ENCODE measurements at places on chromosomes 5 and 9.
A peak's percentile ranks its signal among the peaks of the same experiment; 100 is the strongest.

GRCh38 chr5:132850066-132850465, 16.2 kb downstream of the GDF9 start:
- DNase-seq: no peak

DNA sequence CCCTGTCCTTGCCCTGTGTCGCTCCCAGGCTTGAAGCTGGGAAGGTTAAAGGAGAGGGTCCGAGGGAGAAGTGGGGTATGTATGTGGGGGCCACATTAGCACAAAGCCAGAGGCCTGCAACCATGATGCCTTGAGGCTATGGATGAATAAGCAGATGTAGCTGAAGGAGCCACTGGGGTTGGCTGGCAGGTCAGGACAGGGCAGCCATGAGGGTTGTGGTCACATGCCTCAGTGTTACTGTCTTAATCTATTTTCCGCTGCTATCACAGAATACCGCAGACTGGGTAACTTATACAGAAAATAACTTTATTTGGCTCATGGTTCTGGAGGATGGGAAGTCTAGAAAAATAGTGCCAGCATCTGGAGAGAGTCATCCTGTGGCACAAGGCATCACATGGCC, 9.2 kb upstream of the GRHPR start:
- peak; percentile 12 for DNase-seq

- DNase-seq: no peak
These were observed 170.3 kb downstream of the TMC1 start for GRCh38 chr9:72691671-72692070.

DNA sequence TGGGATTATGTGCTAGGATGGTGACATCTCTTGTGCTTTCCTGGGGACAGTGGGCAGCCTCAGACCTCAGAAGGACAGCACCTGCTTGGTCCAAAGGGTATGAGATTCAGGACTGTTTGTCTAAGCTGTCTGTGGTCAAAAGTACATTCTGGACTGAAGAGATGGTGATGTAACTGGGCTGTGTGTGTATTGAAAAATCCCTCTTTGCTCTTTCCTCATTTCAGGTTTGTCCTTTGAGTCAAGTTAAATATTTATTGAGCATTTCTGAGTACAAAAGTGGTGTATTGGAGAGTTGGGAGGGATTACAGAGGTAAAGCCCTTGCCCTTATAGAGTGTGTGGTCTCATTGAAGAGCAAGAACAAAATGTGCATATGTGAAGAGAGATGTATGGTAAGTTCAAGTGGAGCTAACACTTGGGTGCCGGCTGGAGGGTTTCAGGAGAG, 46.7 kb downstream of the RCL1 start:
- DNase-seq: no peak

GRCh38 chr5:139146809-139147482, 51.2 kb downstream of the SIL1 start:
- DNase-seq: no peak

GRCh38 chr5:176784218-176785165, 25.9 kb upstream of the UNC5A start:
- no peak for DNase-seq

DNA sequence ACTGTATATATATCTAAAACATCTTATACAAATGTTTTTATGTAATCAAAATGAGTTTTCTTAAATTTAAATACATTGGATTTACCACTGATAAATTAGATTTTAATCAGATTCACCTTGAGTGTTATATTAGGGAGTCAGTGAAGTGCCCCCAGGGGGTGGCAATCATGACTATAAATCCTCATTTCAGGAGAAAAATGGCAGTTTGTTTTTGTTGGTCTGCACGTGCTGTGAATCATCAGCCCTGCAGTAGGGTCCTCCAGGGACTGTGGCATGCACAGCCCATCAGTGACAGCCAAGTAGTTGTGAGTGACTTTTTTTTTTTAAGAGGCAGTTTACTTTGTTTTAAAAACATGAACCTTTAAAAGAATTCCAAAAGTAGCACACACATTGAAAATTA, 65.2 kb downstream of the ZSWIM6 start:
- no peak for DNase-seq

DNA sequence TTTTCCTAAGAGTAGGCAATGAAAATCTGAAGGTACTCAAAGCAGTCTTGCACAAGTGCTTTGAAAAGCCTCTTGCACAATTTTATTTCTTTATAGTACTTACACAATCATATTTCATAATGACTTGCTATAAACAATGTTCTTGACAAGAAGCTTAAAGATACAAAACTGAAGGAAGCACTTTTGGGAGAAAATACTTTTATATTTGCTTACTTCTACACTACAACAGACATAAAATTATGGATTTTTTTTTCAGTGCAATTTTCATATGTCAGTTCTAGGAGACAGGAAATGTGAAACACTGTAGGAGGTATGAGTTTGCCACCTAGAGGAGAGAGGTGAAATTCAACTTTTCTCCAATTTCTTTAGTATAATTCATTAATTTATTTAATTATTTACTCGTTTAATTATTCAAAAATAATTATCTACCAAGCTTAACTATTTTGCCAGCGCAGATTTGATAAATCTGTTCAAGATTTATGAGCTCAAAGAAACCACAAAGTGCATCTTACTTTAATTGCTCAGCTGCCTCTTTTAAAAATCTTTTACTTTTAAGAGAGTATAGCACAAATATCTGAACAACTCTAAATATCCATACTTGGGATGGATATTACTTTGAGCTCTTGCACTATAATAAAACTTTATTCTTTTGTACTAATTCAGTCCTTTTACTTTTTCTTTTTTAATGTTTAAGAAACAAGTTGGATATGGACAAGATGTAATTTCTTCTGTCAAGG, 29.0 kb upstream of the CDKN2B start:
- peak; percentile 55 for DNase-seq

DNA sequence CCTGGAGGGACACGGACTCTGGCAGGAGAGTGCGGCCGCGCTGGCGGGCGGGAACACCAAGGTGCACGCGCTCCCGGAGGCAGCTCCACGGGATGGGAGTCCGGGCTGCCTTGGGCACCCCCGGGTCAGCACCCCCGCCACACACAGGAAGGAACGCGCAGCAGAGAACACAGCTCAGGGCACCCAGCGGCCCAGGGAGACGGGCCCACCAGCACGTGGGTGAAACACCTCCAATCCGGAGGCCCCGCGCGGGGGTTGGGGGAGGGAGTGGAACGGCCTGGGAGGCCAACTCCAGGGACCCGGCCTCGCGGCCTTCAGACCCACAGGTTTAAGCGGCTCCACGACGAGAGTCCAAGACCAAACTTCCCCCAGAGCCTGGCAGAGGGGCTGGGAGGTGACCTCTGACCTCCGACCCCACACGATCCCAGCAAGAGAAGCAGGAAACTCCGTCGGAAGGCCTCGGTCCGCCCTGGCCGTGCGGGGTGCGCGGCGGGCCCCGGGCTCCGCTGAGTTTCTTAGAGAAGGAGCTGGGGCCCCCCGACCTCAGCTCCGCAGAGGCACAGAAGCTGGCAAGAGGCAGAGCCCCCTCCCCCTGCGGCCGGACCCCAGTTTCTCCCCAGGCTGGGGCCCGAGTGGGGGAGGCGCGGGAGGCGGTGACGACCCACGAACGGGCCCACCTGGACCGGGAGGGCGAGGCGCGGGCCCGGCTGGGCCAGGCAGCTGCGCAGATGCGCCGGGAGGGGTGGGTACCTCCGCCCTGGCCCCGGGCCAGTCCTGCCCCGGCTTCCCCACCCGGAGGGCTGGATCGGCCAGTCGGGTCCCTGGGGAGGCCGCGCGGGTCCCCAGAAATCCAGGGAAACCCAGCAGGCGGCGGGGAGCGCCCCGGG, 851 bp downstream of the NACC2 start:
- DNase-seq: peak; percentile 54

GRCh38 chr5:149802008-149802680, 72.0 kb downstream of the PPARGC1B start:
- no peak for DNase-seq

- DNase-seq: no peak
These were observed 118.3 kb downstream of the NR6A1 start for GRCh38 chr9:124652615-124653393.

DNA sequence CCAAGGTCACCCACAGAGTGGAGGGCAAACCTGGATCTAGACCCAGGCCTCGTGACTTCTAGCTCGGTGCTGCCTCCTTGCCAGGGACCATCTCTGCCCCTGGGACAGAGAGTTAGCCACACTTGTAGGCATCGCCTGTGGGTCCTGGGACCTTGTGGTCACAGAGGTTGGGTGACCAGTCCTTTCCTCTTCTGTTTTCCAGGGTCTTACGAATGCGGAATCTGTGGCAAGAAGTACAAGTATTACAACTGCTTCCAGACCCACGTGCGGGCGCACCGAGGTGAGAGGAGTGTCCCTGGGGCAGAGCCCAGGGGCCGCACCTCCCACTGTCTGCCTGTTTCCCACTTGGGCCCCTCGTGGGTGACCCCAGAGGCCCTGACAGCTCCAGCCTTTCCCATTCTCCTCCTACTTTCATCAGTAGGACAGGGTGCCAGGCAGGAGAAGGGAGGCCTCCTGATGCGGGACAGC, 76.3 kb downstream of the AMBP start:
- no peak for DNase-seq

- DNase-seq: peak; percentile 97
These were observed 110.2 kb upstream of the DAPK1 start for GRCh38 chr9:87387351-87388011.

DNA sequence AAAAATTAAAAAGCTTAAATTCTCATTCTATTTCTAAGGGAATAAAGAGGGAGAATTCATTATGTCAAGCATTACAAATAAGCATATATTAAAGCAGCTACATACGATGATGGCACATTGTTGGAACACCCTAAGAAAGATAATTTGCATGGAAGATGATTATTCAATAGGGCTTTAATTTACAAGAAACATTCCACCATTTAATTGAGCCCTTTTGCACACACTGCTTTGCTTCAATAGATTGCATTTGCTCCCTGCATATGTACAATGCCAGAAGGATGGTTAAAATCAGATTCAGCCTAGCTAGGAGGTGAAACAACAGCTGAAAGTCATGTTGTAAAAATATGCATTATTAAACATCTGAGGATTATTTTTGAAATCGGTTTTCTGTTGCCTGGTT, 21.8 kb downstream of the KIAA1958 start:
- DNase-seq: no peak

GRCh38 chr5:101535626-101536025, 632.5 kb upstream of the ST8SIA4 start:
- no peak for DNase-seq

GRCh38 chr9:92709954-92710353, 40.0 kb upstream of the IPPK start:
- DNase-seq: no peak

DNA sequence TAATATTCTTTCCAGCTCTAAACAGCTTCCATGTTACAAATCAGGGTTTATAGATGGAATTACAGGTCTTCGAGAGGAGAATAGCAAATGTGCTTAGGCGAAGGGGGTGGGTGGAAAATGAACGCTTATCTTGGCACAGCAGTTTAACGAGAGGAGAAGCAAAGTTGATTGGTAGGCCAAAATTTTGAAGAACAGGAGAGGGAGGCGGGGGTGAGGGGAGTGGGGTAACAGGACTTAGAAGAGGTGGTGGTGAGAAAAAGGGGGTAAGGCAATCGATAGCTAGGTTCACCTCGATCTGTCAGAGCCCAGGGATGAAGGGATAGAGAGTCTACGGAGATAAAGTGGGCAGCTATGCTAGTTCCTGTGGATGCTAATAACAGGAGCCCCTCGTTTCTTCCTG, 764 bp downstream of the ANKRA2 start:
- DNase-seq: peak; percentile 81

DNA sequence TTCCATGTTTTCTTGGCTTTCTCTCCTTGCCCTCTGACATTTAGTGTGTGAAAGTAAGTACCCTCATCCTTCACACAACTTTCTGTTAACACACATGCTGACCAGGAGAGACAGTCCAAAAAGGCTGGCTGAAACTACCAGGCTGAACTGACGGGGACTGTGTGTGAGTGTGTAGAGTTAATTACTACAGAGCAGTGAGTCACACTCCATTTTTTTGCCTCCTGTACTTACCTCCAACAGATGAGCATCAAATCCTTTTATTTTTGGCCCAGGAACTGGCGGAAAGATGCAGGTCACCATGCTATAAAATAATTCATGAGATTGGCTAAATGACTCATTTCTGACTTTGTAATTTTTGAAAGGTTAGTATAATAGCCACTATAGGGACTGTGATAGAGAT, 20.2 kb upstream of the AGXT2 start:
- DNase-seq: no peak

GRCh38 chr5:15222156-15222555, 277.8 kb upstream of the FBXL7 start:
- no peak for DNase-seq

DNA sequence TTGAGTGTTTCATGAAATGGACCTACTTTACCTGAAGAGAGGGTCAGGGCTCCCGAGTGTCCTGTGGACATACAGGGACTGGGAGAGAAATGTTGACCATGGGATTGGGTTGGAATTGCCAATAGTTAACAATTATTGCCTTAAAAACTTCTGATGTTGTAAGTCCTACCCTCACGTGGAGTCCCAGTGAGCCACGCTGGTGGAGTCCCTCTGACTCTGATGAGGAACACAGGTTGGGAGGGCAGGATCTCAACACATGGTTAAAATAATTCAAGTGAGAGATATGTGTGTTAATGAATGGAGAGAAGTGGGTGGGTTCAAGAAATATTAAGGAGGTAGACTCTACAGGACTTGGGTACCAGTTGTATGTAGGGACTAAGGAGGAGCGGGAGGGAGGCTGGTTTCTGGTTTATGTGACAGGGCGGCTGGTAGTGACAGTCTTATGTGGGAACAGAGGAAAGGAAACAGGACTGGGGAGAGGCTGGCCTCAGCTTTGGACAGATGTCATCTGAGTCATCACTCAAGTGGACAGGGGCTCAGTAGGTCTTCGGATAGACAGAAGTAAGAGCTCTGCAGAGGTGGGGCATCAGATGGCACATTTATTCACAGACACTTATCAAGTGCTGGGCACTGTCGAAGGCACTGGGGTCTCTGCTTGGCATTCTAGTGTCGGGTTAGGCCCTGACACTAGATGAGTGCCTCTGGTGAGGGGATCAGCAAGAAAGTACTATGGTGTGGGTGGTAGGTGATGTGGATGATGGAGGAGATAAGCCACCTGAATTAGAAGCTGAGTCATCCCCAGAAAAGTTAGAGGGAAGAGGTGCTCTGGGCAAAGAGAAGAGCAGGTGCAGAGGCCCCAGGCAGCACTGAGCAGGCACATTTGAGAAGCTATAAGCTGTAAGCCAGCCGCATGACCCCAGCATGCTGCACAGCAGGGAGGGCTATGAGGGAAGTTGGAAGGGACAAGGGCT, 27.2 kb downstream of the MAML1 start:
- DNase-seq: no peak

DNA sequence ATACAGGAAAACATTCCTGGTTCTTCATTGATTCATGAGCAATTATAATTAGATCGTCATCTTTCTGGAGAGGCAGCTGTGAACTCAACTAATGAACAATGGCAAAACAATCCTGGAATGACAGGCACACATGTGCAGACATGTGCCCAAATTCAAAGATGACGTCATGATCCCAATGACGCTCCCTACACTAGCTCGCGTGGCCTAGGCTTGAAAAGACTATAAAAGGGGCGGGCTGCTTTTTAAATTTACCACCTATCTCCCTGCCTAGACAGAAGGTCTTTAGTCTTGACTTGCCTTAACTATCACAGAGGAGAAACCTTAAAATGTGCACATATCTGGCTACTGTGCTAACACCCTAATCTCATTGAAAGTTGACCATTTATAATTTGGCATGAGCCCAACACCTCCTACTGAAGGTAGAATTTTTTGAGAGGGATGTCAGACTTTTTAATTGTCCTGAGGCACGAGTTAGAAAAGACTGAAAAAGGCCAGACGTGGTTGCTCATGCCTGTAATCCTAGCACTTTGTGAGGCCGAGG, 88.2 kb downstream of the PRRT1B start:
- no peak for DNase-seq

GRCh38 chr5:7667216-7667767, 183.6 kb downstream of the CFAP90 start:
- DNase-seq: no peak
